T-helper 22 cell (primary cell): ENCODE measurements at places on chromosomes 5 and 9.

DNA sequence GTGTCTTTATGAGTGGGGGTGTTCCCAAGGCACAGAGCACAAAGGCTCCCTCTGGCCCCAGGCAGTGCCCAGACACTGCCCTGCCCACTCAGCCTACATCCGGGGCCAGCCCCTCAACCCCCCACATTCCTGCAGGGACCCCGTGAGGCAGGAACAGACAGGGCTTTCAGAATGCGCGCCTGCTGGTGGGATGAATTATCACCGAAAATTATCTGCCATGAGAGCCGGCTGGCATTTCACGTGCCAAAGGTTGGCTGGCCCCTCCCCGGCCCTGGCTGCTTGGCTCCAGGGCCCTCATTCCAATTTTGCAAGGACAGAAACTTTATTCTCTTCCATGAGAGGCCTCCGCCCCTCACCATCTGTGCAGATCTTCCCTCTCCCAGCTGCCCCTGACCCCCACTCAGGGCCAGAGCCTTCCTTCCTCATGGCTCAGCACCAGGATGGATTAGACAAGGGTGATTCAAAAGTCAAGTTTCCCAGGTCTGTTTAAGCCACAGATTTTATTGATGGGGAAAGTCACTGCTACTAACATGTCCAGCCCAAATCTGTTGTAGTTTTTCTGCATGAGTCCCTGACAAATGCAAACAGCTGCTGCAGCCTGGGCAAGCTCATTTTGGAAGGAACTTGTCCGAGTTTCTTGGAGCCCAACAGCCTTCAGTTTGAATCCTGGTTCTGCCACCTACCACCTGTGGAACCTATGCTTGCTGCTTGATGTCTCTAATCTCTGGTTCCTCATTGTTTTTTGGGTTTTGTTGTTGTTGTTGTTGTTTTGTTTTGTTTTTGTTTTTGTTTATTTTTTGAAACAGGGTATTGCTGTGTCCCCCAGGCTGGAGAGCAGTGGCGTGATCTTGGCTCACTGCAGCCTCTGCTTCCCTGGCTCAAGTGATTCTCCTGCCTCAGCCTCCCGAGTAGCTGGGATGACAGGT lies 32.3 kb upstream of the WDR38 start:
- DNase-seq: no peak

GRCh38 chr9:93007529-93008058 lies 50.9 kb upstream of the SUSD3 start:
- no peak for DNase-seq

GRCh38 chr9:91611582-91611981 lies 187.9 kb upstream of the NFIL3 start:
- no peak for DNase-seq

GRCh38 chr5:149429839-149430721 lies 51.0 kb upstream of the IL17B start:
- no peak for DNase-seq

DNA sequence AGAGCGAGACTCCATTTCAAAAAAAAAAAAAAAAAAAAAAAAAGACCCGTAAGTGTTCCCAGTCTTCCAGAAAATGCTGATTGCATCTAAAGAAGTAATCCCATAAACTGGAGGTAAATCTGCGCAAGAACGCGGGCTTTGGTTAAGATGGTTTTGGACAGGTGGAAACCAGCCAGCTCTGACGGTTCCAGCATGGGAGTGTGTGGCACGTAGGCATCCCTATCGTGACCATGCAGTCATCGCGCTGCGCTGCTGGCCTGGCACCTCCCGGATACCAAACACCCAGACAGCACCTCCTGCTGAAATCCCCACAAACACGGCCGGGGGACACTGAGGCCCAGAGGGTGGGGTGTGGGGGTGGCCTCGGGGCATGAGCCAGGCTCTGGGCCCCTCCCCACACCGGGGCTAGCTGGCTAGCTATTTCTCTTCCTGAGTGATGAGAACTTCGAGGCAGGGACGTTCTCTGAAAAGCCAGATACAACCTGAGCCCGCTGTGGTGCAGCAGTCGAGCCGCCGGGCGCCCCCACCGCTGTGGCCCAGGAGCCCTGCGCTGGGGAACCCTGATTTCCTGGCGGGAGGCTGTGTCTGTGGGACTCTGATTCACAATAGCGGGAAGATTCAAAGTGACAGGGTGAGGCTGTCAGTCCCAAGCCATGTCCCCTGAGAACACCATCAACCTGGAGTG lies 32.2 kb upstream of the NOTCH1 start:
- no peak for DNase-seq

- no peak for DNase-seq
Observed at GRCh38 chr5:148091991-148092964, 28.5 kb downstream of the SPINK5 start.

GRCh38 chr5:16912080-16912479 lies 24.0 kb downstream of the MYO10 start:
- DNase-seq: no peak

DNA sequence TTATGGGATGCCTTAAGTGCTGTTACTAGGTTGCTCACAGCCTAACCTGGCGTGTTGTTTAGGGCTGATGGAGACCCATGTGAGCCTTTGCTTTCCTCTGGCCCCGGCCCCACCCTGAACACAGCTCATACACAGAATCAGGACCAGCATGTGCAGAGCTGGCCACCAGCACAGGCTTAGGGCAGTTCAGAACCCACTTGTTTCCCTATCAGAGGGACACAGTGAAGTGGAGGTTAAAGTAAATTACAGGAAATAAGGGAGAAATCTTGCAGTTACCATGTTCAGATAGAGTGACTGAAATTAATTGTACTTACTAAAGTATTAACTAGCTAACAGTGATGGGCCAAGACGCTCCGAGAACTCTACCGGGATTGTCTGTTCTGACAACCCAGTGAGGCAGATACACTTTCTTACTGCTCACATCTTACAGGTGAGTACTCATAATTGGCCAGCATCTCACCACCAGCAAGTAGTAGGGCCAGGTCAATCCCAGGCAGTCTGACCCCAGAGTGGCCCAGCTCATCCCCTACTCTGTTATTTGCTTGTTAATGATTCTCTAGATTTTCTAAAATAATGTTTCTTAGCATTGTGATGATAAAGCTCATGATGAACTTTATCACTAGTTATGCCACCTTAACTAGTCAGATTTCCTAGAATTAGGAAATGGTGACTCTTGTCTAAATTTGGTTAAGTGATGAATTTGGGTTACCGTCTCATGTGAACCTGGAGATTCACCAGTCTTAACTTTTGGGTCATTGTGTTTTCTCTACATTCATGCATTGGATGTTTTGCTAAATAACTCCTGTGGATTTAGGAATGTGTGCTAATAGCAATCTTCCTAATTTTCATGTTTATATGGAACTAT lies 15.4 kb downstream of the CCT5 start:
- no peak for DNase-seq

DNA sequence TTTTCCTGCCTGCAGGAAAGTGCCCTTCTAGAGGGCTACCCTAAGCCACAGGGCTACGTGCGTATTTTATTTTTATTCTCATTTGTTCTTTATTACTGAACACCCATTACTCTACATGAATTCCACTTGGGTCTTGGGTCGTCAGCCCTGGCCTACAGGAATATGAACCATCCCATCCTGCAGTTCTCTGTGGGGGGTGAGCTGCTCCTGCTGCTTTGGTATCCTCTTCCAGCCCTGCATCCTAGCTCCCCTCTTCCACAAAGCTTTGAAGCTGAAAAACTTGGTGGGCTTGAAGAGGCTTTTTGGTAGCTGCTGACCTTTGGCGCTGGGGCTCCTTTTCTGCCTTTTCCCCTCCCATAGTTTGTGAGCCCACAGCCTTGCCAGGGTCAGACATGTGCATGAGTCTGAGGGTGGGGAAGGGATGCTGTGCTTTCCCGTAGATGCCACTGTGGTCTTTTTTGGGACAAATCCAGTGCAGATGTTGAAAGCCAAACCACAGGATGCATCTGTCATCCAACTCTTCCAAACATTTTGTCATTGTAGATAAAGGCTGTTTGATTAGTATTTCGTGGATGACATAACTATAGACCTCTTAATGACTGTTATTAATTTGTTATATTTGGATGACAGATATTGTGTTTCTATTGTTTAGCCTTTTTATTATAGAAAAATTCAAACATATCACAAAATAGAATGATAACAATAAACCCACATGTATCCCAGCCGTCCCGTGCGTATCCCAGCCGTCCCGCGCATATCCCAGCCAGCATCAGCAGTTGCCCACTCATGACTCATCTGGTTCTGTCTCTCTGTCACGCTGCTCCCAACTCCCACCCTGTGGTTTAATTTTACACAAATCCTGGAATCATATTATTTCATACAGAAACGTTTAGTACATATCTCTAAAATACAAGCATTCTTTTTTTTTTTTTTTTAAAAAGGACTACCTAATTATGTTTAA lies 43.9 kb downstream of the SLC46A2 start:
- no peak for DNase-seq

DNA sequence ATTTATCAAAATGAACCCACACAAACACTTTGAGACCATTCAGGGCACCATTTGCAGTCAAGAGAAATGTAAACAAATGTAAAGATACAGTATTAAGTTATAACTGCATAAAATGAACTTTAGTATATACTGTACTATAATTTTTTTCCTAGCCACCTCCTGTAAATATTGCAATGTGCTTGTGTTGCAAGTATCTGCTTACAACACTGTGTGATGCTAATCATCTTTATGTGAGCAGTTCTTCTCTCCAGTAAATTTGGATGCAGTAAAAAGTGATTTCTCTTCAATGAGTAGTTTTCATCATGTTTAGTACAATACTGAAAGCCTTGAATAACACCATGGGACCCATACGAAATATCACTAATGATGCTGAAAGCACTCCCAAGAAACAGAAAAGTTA lies 9.4 kb downstream of the G3BP1 start:
- DNase-seq: no peak

DNA sequence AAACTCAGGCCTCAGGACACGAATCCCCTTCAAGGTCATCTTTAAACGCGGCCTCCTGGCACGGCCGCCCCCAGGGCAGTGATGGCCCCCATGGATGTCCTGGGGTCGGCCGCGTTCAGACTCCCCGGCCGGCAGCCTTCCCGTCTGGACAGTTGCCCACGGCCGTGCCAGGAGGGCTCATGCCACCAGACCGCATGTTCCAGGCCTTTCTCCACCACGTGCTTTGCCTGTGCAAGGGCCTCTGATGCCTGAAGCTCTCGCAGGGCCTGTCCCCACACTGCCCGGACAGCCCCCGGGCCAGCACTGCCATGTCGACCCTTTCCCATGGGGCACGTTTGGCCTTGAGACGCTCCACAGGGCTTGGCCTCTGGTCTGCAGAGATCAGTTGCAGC lies 34.6 kb downstream of the SLC9A3 start:
- DNase-seq: no peak

DNA sequence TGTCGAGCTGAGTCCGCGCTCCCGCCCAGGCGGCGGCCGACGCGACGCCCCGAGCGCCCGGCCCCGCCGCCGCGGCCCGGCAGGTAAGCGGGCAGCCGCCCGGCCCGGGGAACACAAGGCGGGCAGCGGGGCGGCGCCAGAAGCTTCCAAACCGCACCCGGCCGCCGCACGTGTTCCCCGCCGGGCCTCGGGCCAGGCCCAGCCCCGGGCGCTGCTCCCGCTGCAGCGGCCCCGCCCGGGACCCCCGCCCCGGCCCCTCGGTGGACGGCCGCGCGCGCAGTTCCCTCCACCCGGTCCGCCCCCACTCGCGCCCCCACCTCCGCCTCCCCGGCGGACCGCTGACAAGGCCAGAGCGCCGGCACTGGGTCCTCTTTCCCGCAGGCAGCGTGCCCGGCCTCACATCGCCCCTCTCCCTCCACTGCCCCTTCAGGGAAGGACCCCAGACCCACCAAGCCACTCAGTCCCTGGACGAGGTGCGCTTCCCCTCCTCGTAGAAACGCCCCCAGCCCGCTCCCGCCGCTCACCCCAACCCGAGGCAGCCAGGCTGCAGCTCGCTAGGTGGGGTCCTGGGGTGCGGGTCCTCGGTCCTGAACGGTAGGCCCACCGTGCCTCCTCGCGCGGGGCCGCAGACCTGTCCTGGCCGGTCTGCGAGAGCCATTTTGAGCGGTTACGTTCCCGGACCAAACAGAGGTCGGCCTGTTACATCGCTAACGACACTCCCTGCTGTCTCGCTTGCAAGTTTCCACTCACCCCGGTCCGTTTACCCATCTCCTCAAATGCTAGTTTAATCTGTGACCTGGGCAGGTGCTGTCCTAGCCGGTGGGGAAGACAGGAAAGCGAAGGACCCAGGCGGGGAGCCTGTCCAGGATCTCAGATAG lies 475 bp downstream of the WDR5 start:
- no peak for DNase-seq

GRCh38 chr9:100072805-100073204 lies 26.0 kb downstream of the ERP44 start:
- DNase-seq: no peak

DNA sequence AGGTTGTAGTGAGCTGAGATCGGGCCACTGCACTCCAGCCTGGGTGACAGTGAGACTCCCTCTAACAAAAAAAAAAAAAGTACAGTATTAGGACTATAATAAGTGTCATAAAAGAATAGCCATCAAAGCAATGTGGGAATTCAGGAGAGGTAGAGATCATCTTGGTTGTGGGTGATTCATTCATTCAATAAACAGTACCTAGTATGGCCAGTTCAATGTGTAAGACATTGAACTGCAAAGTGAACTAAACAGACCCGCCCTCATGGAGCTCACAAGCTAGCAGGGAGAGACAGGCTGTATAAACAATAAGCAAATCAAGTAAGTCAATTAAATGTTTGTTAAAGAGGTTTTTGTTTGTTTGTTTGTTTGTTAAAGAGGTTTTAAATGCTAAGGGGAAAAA lies 146.1 kb upstream of the RANBP3L start:
- DNase-seq: no peak

GRCh38 chr5:135456238-135457099 lies 4.3 kb upstream of the TIFAB start:
- DNase-seq: no peak

- no peak for DNase-seq
Observed at GRCh38 chr9:5191985-5192384, 6.5 kb upstream of the INSL6 start.

DNA sequence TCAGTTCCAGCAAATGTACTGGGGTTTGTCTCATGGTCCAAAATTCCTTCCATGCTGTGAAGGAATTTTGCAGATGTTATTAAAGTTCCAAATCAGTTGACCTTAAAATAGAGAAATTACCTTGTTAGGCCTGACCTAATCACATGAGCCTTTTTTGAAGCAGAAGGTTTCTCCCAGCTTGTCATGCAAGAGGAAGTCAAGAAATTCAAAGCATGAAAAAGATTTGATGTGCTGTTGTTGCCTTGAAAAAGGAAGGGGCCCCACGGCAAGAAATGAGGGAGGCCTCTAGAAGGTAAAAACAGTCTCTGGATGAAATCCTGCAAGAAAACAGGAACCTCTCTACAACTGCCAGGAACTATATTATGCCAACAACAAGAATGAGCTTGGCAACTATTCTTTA lies 24.2 kb upstream of the HAPLN1 start:
- DNase-seq: no peak

DNA sequence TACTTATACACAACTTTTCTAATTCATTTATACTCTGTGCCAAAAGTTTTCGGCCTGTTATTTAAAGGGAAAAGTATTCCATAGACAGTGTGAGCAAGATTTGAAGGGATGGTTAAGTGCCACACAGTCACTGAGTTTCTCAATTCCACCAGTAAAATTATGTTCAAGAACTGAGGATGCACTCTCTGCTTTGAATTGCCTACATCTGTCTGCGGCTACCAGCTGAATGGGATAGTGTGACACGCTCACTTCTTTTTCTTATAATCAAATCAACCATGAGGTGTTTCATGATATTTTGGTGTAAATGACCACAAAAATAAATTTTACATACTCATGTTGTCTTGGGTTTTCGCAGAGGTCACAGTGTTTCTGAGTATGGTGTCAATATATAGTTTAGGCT lies 218.4 kb upstream of the TMEM161B start:
- DNase-seq: no peak

- DNase-seq: no peak
Observed at GRCh38 chr5:95949810-95950209, 11.8 kb downstream of the ELL2 start.
